ENCODE measurements at places on chromosomes 5 and 9.

GRCh38 chr9:73180403-73180802, 28.7 kb downstream of the ANXA1 start:
- no peak for DNase-seq

GRCh38 chr5:6505416-6505755, 56.7 kb downstream of the UBE2QL1 start:
- DNase-seq = no peak

DNA sequence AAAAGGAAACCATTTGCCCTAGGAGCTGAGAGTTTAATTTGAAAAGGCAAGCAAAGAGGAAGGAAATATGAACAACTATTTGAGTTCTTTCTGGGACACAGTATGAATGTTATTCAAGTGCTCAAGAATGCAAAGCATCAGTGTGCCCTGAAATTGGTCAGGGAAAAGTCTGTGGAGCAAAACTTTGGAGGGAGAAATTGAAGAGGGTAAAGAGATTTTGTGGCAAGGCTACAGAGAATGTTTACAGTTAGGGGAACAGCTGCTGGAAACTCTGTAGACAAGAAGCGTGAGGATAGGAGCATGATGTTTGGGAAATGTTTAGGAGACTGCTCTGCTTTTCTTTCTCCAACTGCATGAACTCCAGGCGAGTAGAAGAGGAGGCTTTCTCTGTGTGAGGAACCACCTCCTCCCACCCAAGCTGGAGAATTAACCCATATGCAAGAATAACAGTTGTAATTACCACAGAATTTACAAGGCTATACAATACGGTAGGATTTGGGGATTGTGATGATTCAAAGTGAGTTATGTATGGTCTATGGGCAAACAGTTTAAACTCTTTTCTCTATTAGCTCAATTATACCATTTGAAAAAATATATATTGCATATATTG, 75.4 kb upstream of the IL7R start:
- DNase-seq = no peak

GRCh38 chr5:124461157-124461556, 285.3 kb downstream of the ZNF608 start:
- no peak for DNase-seq

GRCh38 chr5:81850501-81851357, 99.8 kb upstream of the SSBP2 start:
- no peak for DNase-seq

DNA sequence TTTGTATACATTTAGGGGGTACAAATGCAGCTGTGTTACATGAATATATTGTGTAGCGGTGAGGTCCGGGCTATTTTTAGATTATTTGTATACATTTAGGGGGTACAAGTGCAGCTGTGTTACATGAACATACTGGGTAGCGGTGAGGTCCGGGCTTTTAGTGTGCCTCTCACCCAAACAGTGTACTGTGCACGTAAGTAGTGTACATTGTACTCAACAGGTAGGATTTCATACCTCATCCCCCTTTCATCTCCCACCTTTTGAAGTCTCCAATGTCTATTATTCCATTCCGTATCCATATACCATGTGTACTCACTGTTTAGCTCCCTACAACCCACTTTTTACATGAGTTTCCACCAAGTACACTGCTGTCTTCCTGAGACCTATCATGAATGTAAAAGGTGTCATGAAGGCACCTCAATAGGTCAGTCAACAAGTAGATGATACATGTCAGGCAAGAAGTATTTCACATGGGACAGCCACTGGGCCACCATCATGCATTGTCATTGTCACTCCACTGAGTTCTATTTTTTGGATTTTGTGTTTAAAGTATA, 27.7 kb downstream of the SKP1 start:
- no peak for DNase-seq

DNA sequence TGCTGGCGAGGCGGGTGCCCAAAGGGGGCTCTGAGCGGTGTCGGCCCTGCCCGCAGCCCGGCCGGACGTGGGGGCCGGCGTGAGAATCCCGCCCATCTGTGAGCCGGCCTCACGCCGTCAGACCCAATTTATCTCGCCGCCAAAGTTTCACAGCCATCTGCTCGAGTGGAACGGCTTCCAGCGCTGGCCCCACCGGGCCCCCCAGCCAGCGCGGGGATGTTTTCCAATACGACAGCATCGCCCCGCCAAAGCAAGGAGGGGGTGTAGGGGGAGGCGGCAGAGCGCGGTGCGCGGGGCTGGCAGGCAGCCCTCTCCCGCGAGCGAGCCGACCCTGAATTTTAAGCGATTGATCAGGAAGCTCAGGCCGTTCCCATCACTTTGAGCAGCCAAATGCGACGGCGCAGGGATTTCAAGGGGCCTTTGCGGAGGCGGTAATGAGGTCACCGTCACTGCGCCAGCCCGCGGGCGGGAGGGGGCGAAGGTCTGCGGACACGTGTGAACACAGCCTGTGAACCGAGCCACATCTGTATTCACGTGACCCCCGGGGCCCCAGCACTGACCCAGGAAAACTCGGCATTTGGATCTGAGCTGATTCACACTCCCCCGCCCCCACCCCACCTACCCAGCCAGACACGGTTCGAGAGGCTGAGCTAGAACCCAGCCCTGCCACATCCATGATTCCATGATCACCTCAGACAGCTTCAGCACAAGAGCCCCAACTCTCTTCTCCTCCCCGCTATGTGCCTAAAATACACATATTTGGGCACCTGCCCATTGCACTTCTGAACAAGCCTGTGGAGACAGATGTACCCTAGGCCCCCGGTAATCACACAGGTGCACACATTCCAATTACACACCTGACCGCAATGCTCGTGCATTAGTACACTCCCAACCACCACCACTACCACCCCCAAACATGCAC, 47.8 kb upstream of the PSD2 start:
- no peak for DNase-seq

GRCh38 chr5:56056875-56057274, 62.1 kb upstream of the IL6ST start:
- no peak for DNase-seq

GRCh38 chr5:127612441-127613141, 36.3 kb upstream of the CTXN3 start:
- DNase-seq = no peak

DNA sequence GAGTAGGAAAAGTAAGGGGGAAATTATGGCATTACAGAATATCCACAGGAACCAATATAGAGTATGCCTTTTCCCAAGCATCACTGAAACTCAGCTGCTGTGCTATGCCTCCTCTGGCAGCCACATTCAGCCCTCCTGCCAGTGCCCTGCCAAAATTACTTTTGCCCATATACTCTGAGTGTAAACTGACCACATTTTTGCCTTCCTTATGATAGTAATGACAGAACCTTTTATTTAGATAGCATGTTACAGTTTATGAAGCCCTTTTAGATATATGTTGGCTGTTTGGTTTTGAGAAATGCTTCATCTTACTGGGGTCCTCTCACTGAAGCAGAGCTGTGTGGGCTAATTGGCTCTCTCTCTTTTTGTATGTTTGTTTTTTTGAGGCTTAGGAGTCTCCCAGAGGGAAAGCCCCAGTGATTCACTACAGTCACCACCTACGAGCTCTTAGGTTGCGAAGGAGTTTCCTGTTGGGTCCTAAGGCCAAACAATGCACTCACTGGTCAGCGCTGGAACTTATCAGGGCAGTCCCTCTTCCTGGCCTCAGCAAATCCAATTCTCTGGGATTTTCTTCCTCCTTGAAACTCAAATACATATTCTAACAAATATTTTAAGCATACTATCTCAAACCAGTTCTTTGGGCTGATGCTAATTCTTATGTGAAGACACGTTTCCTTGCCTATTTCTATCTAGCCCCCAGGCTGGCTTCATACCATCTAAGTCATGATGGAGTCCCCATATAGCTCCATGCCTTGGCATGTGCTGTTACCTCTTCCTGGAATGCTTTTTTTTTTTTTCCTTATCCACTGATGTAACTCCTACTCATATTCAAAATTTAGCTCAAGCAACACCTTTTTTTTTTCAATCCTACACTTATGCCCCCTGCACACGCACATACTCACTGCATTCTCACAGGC, 3.7 kb downstream of the PHF24 start:
- DNase-seq = no peak

DNA sequence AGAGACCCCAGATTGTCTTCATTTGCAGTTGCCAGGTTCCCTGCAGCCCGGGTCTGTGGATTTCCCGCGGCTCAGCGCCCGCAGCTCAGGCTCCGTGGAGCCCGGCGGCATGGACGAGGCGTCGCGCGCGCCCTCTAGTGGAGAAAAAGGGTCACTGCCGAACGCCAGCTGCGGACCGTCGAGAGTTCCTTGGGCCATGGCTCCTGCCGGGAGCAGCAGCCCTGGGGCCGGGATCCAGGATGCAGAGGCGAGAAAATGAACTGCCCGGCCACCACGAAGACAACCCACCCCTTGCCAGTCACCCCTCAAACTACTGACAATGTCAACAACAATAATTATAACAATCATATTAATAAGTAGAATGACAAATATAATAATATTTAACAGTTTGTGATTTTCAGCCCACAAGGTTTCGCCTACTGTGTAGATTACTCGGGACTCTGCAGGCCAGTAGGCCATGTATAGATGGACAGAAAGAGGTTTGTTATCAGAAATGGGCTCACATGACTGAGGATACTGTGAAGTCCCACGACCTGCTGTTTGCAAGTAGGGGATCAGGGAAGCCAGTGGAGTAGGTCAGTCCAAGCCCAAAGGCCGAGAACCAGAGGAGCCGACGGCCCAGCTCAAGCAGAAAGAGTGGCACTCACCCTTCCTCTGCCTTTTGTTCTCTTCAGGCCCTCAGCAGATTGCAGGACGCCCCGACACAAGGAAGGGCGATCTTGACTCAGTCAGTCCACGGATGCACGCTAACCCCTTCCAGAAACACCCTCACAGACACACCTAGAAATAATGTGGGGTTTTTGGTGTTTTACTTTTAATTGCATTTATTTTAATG, 43.1 kb downstream of the BOD1 start:
- no peak for DNase-seq

- no peak for DNase-seq
Observed at GRCh38 chr5:2755076-2755680, 3.7 kb upstream of the IRX2 start.

DNA sequence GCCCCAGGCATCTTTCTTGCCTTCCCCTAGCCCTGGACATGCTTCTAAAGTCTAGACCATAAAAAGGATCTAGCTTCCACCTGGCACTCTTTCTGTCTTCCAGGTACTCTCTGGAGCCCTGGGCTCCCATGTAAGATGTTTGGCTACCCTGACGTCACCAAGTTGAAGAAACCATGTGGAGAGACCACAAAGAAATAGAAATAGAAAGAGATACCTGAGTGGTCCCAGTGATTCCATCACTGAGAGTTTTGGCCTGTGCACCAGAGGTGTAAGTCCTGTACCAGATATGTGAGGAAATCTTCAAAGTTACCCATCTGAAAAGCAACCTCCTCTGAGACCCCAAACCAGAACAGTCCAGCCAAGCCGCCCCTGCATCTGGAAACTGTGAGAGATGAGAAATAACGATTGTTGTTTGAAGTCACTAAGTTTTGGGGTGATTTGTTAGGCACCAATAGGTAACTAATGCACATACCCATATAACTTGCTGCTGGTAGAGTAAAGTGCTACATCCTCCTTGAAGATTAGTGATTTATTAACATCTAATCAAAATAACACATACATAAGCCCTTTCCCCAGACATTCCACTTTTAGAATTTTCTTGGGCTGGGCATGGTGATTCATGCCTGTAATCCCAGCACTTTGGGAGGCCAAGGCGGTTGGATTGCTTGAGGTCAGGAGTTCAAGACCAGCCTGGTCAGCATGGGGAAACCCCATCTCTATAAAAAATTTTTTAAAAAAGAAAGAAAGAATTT, 85.7 kb upstream of the LHFPL2 start:
- DNase-seq = no peak
